ENCODE measurements at places on chromosomes 4 and X.
A peak's percentile ranks its signal among the peaks of the same experiment; 100 is the strongest.

DNA sequence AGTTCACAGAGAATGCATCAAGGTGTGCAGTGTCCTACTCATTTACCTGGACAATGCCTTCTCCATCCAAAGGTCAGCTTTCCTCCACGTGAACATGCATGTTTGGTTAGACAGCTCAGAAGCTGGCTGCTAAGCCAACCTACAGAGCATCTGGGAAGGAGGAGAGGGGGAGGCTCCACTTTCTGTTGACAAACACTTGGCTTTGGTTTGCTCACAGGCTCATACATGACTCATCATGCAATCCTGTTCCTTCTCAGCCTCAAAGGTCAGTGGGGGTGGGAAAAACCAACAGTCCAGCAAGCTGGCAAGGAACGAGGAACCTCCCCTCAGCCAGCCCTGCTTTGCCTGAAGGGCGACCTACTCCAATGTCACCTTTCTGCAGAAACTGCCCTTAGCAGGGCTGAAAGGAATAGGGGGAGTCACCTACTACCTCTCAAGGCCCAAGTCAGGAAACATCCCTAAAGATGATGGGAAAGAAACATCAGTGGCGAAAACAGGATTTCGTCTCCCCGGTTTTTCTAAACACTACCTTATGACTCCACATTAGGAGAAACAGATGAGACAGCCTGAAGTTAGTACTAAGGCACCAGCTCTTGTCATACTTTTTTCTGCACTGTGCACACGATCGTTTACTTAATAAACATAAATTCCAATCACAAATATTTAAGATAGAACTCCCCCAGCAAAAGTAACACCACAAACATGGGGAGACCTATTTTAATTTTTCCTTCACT is 37.9 kb downstream of the RELL1 start:
- DNase-seq = peak; percentile 63

DNA sequence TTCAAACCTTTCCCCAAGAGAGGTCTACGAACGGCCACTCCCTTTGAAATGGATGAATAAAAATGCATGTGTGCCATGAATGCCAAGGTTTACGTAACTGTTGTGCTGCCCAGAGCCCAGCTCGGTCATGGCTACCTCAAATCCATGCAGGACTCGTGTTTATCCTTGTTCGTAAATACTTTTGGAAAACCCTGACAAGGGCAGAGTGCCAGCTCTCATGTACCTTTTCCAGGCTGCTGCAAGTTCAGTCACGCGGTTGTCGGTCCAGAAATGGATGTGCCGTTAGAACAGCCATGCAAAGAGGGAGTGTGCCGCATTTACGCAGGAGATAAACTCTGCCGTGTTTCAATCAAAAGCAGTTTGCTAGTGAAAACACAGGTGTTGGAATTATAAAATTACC is 123.4 kb downstream of the AMELX start:
- DNase-seq = no peak

GRCh38 chr4:182206916-182207315 is 36.3 kb upstream of the TENM3 start:
- peak; percentile 20 for DNase-seq

- DNase-seq = no peak
These were observed 102.3 kb upstream of the GRIA3 start for GRCh38 chrX:123081776-123082175.

DNA sequence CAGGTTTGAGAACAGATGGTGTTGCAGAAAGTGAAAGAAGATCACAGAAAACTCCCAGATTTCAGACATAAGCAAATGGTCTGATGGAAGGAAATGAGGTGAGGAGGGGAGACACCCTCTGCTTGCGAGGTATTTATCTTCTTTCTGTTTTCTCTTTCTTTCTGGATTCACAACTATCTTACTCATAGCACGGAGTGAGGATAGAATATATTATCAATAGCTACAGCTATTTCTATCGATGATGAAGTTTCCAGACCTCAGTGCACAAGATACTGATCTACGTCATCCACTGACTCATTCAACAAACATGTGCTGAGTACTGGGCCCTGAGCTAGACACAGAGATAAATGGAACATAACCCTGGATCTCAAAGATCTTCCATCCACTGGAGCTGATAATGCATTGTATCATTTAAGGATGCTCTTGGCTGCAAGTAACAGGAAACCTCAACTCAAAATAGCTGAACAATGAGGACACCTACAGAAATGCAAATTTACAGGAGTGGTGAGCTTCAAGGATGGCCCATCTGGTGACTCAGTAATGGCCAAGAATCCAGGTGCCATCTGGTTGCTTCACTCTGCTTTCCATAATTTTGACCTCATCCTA is 21.2 kb downstream of the SLC2A9 start:
- no peak for DNase-seq

DNA sequence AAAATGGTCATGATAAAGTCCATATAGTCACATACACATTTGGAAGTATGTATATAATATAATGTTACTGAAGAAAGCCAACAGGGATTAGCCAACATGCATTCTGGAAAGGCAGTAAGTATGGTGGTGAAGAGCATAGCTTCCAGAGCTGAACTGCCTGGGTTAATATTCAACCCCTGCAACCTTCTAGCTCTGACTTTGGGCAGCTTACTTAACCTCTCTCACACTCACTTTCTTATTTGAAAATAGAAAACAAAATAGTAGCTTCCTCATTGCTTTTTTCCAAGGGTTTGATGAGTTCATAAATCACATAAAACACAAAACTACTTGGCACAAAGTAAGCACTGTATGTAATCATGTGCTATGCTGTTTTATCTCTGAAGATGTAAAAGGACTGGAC is 216.4 kb downstream of the CHIC2 start:
- DNase-seq = no peak

DNA sequence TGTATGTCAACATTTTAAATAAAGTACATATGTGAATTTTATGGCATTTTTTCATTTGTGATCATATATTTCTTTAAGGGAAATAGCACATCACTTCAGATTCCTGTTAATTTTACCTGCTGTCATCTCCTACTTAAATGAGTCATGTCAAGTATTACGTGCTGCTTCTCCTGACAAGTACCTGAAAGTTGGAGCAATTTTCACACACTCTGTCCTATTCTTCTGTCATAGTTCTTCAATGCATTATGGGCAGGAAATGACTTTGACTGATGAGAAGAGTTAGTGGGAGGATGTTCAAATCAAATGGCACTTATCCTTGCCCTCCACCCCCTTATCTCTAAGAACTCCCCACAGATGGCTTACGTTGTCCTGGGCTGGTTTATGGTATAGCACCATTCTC is 64.2 kb upstream of the SYTL5 start:
- no peak for DNase-seq

GRCh38 chr4:166121897-166122296 is 248.9 kb downstream of the TLL1 start:
- peak; percentile 48 for DNase-seq

- DNase-seq = no peak
These were observed 157.7 kb upstream of the DIPK2B start for GRCh38 chrX:45358392-45358791.

GRCh38 chr4:156693557-156693956 is 278.0 kb downstream of the PDGFC start:
- DNase-seq = no peak

- no peak for DNase-seq
These were observed 44.8 kb upstream of the PTPN13 start for GRCh38 chr4:86549163-86549788.

- DNase-seq = no peak
These were observed 5.9 kb downstream of the ANXA10 start for GRCh38 chr4:168098248-168098717.
